ENCODE measurements at places on chromosomes 3 and 15. TPM values are rescaled to one million over a fixed set of nuclear protein-coding genes. Genes with fewer than 3 reads are reported as not detected.

- DNase-seq: no peak
These were observed 181.7 kb downstream of the CHST2 start for GRCh38 chr3:143301031-143301901.

DNA sequence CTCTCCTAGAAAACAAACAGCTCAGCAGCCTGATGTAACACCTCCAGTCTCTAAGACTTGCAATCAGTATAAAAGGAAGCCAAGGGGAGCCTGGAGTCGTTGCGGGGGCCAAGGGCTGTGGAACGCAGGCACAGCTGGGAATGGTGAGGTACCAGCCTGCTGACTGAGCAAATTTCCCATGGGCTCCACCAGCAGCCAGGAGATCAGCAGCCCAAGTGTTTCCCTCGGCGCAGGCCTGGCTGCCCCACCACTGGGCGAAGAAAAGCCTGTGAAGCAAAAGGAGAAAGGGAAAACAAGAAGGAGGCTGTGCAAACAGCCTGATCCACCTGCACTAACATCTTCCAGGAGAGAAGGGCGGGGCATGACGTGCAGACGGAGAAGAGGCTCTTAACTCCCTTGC, 155.3 kb downstream of the SHQ1 start:
- DNase-seq: no peak

DNA sequence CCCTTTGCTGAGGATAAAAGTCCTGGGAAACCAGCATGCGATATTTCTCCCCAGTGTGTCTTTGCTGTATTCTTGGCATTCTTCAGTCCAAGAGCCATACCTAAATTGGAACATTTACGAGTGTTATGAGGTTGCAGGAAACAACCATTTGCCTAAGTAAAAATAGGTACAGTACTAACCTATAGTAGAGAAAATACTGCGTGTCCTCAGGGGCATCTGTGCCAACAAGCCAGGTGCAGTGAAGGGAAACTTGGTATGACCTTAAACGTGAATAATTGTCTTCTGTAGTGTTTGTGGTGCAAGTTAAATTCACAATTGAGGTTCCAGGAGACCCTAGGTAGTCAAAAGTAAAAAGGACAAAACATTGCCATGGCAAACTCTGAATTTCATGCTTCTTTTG, 12.2 kb downstream of the IL5RA start:
- no peak for DNase-seq

DNA sequence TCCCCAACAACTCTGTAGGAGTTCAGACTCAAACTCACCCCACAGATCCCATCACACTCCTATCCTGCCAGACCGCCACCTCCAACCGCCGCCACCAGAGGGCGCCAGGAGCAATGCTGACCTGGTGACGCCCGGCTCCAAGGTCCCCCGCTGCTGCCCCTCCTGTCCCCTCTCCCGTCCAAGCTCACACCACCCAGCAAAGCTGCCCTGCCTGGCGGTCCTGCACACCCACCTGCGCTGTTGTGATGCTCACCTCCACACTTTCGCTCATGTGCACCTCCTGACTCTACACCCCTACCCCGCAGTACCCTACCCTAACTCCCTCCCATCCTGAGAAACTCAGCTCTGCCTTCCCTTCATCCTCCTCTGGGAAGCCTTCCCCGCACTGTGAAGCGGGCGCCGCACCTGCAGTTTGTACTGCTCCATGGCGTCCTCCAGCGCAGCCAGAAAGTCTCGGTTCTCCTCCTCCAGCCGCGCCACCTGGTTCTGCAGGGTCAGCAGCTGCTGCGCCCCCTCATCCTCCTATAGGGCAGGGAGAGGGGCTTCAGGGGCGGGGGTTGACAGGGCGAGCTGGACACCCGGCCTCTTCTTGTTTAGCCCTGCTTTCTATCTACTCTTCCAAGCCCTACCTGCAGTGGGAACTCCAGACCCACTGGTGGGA, 7.9 kb downstream of the KIF7 start:
- DNase-seq: peak; percentile 51

- DNase-seq: no peak
These were observed 46.1 kb downstream of the TMEM266 start for GRCh38 chr15:76105911-76106310.

GRCh38 chr3:157100608-157101396, 59.1 kb downstream of the CCNL1 start:
- no peak for DNase-seq

DNA sequence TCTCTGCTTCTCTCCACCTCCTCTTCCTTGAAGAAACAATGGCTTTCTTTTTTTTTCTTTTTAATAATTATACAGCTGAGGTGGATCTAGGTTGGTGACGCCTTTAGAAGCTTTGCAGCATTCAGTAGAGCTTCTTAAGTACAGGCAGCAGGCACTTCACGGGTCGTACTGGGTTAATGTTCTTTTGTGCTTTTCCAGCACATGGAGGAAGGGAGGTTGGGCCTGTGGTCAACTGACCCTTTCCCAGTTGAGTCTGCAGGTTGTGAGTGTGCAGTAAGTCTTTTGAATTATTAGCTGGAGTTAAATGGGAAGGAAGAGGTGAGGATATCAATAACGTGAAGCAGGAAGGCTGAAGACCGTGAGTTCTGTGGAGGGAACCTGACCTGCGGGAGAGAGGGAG, 7.0 kb downstream of the TRAK1 start:
- DNase-seq: no peak

DNA sequence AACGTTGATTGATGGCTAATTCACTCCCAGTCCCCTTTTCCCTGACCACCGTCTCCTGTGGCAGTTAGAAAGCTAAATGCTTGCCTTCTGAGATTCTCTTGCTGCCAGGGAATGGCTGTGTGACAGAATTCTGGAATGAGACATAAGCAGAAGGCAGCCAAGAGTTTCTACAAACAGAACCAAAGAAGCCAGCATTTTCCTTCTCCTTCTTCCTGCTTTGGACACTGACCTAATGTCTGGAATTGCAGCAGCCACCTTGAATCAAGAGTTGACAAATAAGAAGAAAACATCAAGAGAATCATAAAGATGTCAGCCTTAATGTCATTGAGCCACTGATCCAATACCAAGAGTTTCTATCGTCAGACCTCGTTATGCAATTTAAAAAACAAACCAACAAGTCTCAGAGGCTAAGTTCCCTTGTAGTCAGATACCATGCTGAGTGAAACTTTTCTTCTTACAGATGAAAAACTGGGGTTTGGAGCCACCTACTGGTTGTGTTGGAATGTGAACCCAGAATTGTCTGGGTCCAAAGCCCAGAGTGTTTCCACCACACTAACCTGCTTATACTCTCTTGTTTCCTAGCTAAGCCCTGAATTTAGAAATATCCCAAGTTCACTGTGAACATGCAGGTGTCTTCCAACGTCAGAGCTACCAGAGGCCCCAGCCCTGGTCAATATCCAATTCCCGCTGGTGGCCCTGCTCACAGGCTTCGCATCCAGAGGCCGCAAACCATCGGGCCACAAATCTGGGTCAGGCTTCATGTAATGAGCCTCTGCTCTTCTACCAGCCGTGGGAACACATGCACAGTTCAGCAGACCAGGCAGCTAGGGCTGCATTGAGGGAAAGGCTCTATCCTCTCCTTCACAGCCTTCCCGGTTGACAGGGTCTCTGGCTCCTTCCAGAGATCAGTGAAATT, 42.5 kb downstream of the MCF2L2 start:
- peak; percentile 79 for DNase-seq

GRCh38 chr15:37109872-37110572, 9.7 kb upstream of the MEIS2 start:
- no peak for DNase-seq

- DNase-seq: no peak
These were observed 79.6 kb upstream of the DCBLD2 start for GRCh38 chr3:98980915-98981596.

DNA sequence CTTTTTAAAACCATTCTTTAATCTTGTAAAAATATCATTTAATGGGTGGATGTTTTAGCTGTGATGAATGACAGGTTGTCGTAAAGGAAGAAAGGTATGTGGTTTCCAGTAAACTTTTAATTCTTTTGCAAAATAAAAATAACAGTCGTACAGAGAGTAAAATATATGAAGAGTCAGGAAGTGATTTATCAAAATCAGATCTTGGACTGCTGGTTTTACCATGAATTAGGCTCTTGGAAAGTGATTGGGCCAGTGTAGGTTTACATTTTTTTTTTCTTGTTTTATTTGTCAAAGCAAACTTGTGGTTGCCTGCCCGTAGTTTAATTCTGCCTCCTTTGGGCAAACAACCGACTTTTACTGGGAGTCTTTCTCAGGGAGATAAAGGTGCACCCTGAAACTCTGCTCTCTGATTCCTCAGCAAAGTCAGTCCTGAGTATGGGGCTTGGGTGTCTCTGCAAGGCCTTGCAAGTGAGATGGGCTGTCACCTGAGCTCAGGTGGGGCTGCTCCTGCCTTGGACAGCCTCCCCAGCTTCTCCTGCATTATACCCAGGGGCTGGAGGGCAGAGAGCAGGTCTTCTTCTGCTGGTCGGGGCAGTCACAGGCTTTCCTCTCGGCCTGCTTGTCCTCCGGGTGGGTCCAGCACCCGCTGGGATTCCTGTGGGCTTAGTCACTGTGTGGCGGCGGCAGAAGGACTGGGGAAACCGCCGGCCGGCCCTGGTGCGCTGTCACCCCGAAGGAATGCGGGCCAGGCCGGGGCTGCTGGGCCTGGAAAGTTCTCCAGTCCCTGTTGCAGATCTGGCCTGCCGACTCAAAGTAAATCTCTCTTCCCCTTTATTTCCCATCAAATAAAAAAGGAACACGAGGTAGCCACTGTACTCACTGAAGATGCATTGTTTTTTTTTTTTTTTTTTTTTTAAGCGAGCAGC, 79.0 kb downstream of the IGF1R start:
- DNase-seq: no peak

Gene CYP8B1
- total RNA-seq: not detected

Gene FHIT
- 10.9 TPM for total RNA-seq

Gene MAP1A
- total RNA-seq: 3.3 TPM

Gene MYL3
- not detected for total RNA-seq

Gene CCDC39
- not detected for total RNA-seq

Gene NANOGP8
- not detected for total RNA-seq

Gene TLR9
- 9.0 TPM for total RNA-seq

Gene RRP9
- total RNA-seq: 34.4 TPM

Measured in OCI-LY7 (cell line).